ENCODE measurements at places on chromosomes 3 and 15. TPM values are rescaled to one million over a fixed set of nuclear protein-coding genes. Genes with fewer than 3 reads are reported as not detected.

Gene TMEM108
- total RNA-seq, result 1.4 TPM

Gene STAC
- total RNA-seq, result 0.68 TPM

Gene SLC12A1
- not detected for total RNA-seq

GRCh38 chr3:126676919-126677705, 22.2 kb upstream of the TXNRD3 start:
- H3K27me3 ChIP-seq, result peaks cover 19% of the 10 kb centered on the region
- no peaks in the 10 kb centered on the region for H3K4me1 ChIP-seq

Gene PPARG
- 13.7 TPM for total RNA-seq

DNA sequence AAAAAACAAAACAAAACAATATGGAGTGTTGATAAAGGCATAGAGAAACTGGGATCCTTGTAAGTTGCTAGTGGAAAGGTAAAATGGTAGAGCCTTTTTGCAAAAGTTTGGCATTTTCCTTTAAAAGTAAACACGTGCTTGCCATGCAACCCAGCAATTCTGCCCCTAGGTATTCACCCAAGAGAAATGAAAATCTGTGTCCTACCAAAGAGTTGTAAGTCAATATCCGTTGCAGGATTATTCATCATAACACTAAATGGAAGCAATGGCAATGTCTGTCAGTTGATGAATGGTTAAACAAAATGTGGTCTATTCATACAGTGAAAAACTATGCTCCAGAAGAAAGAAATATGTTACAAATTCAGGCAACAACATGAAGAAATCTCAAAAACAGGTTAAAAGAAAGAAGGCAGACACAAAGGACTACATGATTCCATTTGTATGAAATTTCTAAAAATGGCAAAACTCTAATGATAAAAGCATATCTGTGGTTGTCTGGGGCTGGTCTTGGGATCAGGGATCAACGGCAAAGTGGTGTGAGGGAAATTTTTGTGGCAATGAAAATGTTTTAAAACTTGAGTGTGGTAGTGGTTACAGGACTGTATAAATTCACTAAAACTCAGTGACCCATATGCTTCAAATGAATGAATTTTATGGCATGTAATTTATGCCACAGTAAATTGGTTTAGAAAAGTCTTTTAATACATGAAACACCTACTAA, 229.6 kb downstream of the OPA1 start:
- H3K4me1 ChIP-seq, result peaks cover 2% of the 10 kb centered on the region
- no peaks in the 10 kb centered on the region for H3K27me3 ChIP-seq
- no peaks in the 10 kb centered on the region for H3K36me3 ChIP-seq
- no peak overlapping the region for H3K4me3 ChIP-seq
- no peak overlapping the region for H3K27ac ChIP-seq
- DNase-seq, result no peak

DNA sequence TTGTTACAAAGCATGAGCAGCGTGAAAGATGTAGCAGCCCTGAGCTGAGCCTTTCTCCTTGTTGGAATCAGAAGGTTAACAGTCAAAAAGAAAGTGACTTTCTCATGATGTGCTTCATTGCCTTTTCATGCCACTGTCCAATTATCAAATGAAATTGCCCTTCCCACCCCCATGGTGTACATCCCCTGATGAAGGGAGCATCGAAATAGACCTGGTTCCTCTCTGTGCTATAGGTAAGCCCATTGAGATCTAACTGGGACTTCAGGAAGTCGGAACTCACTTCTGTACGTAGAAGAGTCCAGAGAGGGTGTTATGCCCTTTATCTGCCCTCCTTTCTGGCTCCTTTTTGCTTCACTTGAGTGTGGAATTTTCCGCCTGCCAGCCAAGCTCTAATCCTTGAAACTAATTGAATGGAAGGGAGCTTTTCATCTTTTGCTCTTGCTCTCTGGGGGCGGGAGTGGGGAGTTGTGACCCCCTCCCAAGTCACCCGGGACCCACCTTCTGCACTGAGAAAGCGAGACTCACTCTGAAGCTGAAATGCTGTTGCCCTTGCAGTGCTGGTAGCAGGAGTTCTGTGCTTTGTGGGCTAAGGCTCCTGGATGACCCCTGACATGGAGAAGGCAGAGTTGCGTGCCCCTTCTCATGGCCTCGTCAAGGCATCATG, 20.9 kb downstream of the ABHD6 start:
- no peaks in the 10 kb centered on the region for H3K27me3 ChIP-seq
- peaks cover 44% of the 10 kb centered on the region for H3K36me3 ChIP-seq
- no peak overlapping the region for H3K27ac ChIP-seq
- H3K4me1 ChIP-seq, result no peaks in the 10 kb centered on the region
- H3K4me3 ChIP-seq, result no peak overlapping the region

- H3K4me1 ChIP-seq, result no peaks in the 10 kb centered on the region
- no peaks in the 10 kb centered on the region for H3K36me3 ChIP-seq
- H3K27me3 ChIP-seq, result no peaks in the 10 kb centered on the region
- no peak overlapping the region for H3K27ac ChIP-seq
- no peak for DNase-seq
- H3K4me3 ChIP-seq, result no peak overlapping the region
These were observed 251.0 kb upstream of the P2RY1 start for GRCh38 chr3:152583963-152584362.

- H3K27ac ChIP-seq, result no peak overlapping the region
- H3K36me3 ChIP-seq, result no peaks in the 10 kb centered on the region
- H3K27me3 ChIP-seq, result no peaks in the 10 kb centered on the region
These were observed 185.0 kb upstream of the ANKRD28 start for GRCh38 chr3:15982667-15983196.

Gene PAQR5
- 0.39 TPM for total RNA-seq

Data from heart right ventricle (tissue), 16 donors.